Globus pallidus (tissue), 1 donor: ENCODE measurements at places on chromosomes 2 and 18.
A peak's percentile ranks its signal among the peaks of the same experiment; 100 is the strongest.

DNA sequence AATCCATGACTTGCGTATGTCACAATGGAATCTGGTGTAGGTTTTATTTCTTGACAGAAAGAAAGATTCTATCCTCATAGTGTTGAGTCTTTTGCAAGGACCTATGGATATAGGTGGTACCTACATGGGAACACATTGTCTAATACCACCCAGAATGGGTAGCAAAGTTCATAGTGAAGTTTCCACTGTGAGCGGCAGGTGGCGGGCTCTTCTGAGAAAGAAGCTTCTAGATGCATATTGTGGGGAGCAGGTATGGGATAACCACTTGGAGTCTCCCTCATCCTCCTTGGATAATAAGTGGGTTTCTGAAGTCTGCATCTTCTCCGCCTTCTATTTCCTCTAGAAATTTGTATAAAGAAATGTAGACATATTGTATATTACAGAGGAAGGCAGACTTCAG, 44.9 kb downstream of the LINC00305 start:
- DNase-seq: no peak

DNA sequence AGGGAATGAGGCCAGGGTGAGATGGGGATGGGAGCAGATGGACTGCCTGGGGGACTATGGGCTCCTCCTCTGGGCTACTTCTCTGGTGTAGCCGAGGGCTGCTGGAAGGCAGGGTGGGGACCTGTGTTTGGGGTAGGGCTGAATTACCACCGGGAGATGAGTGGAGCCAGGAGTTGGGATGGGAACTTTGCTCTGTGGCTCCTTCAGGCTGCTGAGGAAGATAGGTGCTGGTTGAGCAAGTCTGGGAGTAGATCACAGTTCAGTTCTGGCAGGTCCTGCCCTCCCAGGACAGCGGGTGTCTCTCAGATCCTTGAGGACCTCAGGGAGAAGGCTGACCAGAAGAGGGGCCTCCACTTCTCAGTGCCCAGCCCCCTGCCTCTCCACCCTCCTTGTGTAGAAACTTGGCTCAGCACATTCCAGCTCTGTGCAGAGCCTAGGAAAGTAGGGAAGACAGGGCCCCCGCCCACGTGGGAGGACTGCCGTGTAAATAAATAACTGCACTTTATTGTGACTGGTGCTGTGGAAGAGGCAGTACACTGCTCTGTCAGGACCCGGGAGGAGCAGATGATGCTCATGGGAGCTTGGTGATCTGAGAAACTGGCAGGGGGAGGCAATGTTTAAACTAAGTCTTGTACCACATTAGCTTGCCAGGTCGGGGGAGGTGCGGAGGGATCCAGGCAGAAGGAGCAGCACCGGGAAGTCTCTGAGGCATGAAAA, 15.3 kb downstream of the TET3 start:
- DNase-seq: no peak

DNA sequence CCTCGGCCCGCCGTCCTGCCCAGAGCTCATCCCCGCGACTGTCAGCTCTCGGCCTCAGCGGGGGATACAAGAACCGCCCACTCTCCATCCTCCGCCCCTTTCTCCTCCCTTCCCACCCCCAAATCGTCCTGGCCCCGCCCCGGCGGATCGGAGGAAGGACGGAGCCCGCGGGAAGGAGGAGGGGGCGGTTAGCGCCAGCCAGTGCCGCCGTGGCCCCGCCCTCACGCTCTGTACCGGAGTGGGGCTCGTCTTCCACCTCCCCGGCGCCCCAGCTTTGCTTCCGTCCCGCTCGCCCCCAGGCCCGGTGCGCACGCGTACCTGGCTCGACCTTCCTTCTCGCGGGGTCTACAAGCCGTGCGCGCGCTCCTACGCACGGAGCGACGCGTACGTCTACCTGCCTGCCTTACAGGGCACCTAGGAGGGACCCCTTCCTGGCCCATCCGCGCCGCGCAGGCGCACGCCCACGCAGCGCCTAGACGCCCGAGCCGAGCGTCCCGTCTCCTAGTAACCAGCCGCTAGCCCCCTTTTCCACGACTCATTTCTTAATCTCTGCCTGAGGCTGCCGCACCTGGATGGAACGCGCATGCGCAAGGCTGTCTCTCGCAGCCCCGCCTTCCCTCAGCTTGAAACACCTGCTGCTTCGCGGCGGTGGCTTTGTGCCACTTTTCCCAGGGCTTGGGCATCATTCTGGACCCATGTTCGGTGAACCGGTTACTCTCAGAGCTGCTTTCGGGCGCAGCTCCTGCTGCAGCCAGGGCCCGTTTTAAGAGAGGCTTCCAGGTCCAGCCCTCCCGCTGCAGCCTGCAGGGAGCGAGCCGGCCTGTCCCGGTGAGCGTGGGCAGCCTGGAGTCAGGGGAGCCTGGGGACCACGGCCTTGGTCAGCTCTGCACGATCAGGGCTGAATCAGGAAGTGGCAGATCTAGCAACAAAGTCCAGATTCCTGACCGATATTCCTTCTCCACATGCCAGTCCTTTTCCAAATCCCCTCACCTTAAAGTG, at the start of gene C2orf15:
Gene C2orf15 (plus strand): TSS at position 598 of the 999 bp plus-strand sequence. CDS start 8,852 bp downstream, outside the sequence.
- DNase-seq: peak; percentile 95

DNA sequence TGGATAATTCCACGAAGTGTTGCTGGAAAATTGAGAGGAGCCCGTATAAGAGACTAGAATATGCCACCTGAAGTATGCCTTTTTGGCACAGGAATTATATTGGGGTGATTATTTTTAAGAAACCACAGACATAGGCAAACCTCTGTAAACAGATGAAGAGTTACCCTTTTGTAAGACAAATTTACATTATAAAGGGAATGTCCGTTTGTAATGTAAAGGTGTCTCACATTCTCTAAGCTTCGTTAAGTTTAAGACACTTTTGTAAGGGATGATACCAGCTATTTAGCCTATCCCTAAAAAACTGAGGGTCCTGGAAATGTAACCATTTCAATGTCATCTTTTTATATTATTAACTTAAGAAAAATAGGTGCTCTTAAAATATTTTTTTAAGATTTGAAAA, 432.8 kb upstream of the SYT4 start:
- no peak for DNase-seq

GRCh38 chr2:32652555-32653209, 24.8 kb downstream of the TTC27 start:
- no peak for DNase-seq

DNA sequence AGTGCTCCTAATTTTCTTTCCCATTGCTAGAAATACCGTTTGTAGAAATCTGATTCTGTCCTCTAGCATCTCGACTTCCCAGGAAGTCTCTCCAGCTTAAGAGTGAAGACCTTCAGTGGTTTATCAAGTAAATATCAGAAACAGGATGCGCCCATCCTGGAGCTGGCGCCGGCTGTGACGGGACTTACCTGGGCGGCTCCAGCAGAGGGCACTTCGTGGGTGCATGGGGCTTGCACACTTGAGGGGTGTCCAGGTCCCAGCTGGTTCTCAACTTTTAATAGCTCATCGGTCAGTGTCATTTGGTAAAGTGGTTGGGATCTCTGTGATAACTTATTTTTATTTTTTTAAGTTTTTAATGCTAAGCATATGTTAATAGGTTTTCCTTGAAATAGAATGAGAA, 167.0 kb upstream of the TPO start:
- no peak for DNase-seq

DNA sequence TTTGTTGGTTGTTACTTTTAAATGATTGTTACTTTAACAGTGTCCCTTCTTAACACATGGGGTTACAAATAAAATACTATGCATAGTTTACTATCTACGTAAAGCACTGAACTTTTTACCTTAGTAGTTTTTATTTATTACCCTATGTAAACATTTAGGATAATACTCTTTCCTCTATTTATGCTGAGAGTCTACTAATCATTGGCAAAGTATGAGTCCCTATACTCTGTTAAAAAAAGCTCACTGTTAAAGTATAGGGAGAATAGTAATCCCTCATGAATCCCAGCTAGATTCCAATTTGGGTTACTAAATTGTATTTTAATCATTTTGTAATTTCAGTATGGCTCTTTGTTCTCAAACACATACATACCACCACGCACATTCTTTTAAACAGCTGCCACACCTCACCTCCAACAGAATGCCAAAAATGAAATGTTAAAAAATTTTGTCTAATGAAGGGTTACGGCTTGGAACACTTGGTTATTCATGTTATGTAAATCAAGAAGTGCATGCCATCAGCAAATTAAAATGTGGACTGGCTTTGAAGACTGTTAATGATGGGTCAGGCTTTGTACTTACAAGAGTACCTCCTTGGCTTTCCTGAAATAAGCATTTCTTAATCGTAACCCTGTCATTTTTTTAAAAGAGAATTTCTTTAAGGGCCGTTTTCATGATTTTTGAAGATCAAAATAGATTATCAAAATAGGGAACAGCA, 104.9 kb downstream of the TMEM247 start:
- DNase-seq: no peak

GRCh38 chr2:12715258-12716031, 1.3 kb upstream of the TRIB2 start:
- no peak for DNase-seq

GRCh38 chr2:109402980-109403840, 210.6 kb downstream of the SEPTIN10 start:
- no peak for DNase-seq

DNA sequence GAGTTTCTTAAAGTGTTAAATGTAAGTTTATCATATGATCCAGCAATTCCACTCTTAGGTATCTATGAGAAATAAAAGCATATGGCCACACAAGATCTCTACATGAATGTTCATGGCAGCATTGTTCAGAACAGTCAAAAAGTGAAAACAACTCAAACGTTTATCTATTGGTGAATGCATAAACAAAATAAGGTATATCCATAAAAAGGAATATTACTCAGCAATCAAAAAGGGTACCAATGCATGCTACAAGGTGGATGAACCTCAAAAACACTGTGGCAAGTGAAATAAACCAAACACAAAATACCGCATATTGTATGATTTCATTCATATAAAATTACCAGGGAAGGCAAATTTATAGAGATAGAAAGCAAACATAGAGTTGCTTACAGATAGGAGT, 337.6 kb downstream of the PIK3C3 start:
- DNase-seq: no peak

- no peak for DNase-seq
These were observed 3.4 kb downstream of the TMEM18 start for GRCh38 chr2:673615-674320.

- DNase-seq: no peak
These were observed 10.6 kb upstream of the FAM117B start for GRCh38 chr2:202624133-202624532.

DNA sequence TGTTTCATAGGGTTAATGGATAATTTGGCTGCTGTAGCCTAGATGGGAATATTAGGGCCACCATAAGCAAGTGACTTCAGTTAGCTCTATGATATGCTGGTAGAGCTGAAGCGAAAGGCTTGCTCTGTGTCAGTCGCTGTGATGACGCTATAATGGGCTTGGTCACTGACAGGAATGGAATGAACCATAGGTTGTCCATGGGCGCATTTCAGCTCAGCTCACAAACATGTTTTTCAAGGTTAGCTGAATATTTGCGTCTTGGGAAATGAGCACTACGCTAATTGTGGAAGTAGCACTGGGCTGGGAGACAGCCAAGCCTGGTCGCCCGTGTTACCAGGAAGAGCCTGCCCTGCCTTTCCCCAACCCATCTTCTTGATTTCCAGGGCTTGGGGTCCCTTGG, 3.2 kb upstream of the MYO7B start:
- no peak for DNase-seq

DNA sequence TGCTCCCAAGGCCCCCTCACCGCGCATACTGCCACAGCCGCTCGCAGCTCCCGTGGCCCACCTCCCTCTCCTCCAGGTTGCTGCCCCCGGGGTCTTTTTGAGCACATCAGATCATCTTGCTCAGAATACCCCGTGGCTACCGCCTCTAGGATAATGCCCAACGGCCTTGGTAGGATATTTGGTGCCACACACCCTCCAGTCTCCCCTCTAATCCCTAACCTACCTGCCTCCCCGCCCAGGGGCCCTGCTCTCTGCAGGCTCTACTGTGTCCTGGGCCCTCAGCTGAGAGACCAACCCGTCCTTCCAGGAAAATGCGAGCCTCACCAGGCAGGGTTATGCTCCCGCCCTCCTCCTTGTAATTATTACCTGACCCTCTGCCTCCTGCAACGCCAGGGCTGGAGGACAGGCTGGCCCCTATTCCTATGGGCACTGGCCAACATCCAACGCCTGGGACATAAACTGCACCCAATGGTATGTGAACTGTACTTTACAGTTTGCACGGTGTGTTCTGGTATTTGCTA, 1.5 kb upstream of the MTCL1 start:
- DNase-seq: no peak

GRCh38 chr18:49788327-49788898, 24.9 kb downstream of the ACAA2 start:
- DNase-seq: no peak

GRCh38 chr2:240568678-240569522, 616 bp downstream of the RNPEPL1 start:
- peak; percentile 71 for DNase-seq

GRCh38 chr2:139155991-139156390, 375.8 kb upstream of the NXPH2 start:
- DNase-seq: no peak

DNA sequence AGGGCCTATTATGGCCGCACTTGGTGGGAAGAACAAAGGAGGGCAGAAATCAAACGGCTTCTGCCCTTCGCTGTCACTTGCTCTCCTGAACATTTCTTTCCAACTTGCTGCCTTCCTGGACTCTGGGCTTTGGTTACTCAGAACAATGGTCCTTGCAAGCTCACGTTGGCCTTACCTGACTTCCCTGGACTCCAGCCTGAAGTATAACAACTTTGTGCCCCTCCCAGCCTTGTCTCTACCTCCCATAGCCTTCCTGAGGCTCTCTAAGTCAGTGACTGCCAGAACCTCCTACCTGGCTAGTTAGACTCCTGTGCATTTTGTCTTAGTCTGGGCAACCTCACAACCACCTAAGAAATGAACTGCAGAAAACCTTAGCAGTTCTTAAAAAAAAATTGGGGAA, 30.2 kb upstream of the ITPRID2 start:
- DNase-seq: no peak

DNA sequence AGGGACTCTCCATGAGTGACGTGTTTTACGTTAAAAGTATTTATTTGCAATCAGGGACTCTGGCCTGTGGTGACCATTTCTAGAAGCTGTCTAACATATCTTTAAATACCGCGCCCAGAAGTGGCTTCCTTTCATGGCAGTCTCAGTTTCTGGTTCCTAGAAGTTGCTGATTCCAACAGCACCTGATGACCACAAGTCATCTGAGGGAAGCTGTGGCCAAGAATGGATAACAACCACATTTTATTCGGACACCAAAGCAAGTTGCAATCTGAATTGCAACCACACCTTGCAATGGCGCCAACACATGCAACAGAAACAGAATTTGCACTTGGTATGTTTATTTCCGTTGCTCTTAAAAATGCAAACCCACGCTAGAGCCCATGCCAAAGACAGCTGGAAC, 33.1 kb downstream of the MEX3C start:
- no peak for DNase-seq

DNA sequence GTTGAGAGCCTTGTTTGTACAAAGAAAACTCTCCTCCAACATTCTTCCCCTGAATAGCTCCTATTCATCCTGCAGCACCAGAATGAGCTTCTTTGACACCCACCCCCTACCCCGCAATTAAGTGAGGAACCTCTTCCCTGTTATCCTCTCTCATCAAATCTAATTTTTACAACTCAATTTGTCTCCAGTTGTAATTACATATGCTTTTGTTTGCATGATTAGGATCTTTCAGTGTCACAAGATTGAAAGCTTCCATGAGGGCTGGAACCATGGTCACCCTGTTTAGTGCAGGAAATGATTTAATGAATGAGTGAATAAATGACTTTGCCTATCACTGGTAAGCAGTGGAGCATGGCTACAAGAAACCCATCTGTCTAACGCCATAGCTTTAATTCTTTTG, 334.6 kb upstream of the KLHL29 start:
- no peak for DNase-seq

GRCh38 chr2:203612246-203612645, 77.1 kb upstream of the RAPH1 start:
- no peak for DNase-seq
